ENCODE measurements at places on chromosomes 3 and 15.
A peak's percentile ranks its signal among the peaks of the same experiment; 100 is the strongest.

- no peak for DNase-seq
These were observed 7.1 kb downstream of the NPTN start for GRCh38 chr15:73626072-73626471.

DNA sequence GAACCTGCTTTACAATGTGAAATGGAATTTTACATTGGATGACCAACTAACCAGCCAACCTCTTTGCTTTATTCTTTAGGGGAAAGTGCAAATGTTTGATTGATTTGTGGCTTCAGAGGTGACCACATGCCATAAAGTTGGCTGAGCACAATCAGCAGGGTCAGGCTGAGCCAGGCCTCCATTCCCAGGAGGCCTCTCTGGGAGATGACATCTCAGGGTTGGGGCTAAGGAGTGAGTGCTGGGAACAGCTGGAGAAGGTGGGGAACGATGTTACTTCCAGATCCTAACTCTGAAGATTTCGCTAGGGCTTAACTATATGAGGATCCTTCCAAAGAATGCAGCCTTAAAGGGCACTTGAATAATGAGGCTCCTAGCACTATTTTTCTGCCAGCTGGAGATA, 131.7 kb downstream of the ATP10A start:
- peak; percentile 8 for DNase-seq

GRCh38 chr15:65408324-65409035, 14.3 kb downstream of the IGDCC4 start:
- no peak for DNase-seq

DNA sequence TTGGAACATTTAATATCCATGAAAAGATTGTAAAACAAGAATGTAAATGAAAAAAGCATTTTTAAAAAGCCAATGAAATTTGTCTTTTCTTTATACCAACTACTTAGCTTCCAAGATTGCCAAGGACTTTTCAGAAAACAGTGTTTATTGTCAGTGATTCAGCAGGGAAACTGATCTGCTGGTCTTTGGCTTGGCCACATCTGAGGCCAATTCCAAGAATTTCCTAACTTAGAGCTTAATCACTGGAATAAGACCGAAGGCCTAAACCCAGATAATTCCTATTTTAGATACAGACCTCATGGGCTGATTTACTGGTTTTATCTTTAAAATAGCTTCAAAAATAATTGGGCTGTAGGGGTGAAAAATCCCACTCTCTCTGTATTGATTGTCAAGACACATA, 260.5 kb upstream of the RORA start:
- no peak for DNase-seq

DNA sequence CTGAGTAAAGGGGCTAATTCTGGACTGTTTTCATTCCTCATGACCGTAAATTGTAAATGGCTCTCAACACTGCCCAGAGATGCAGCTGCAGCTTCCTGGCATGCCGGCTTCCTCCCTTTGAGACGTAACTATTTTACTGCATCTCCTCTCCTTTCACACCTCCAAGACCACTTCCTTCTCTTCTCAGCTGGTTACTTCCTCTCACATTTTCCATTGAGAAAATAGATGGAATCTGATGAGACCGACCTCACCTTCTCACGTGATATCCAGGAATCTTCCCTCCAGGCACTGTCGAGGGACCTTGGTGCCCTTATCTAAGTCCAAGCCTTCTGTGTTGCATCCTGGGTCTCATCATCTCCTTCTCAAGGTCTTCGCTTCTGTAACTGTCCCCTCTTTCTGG, 12.7 kb downstream of the LYSMD4 start:
- DNase-seq = no peak

GRCh38 chr3:60053526-60054265, 1003.9 kb upstream of the CFAP20DC start:
- DNase-seq = peak; percentile 45

DNA sequence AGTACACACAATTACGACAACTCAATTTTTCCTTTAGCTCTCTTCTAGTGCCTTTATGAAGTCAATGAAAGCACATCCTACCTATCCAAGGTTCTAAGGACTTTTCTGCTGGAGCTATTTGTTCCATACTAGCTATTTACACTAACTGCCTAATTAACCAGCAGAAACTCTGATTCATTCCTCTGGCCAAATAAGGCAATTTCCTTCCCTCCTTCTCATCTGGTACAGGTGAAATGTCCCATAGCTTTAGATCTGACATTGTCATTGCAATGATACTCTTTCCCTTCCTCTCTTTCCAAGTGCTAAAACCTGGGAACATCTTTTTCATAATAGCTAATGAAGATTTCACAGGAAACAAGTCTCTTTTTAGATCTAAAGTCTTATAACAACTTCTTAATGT, 521.7 kb downstream of the SOX2 start:
- no peak for DNase-seq

DNA sequence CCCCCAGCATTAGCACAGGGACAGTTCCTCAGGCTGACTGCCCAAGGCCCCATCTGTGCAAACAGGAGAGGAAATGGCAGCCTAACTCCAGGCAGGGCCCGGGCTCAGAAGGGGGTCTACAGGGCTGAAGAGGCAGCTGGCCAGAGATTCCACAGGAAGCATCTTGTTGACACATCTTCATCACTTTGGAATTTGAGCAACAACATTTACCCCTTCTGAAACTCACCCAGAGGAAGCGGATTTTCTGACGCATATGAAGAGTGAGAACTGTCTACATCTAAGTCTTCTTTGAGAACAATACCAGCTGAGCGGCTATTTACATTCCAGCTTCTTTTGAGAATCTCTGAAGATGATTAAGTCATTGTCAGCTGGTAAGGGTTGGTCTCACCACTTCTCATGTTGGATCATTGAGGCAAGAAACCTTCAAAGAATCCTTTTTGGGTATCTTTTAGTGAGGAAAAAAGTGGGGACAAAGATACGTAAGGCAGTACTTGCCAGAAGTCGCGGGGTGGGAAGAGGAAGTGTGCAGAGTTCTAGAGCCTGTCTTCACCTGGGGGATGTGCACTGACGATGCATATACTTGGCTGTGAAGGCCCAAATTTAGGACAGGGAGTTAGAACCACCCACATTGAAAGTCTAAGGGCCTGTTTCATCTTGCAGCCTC, 25.4 kb upstream of the SRP14 start:
- DNase-seq = peak; percentile 89

DNA sequence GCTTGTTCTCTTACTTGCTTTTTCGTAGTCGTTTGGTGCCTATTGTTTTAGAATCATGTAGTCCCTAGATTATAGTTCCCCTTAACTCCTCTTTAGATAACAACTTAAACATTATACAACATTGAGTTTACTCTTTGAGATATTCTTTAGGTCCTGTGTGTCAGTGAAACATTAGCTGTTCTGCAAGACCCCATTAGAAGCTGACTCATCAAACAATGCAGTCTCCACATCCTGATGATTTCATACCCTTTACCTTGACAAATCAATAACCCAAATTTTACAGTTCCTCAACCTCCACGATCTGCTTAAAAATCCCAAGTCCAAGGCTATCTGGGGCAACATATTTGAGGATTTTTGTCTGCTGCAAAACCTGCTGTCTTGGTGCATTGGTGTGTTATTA, 582.9 kb downstream of the NSUN3 start:
- DNase-seq = no peak

DNA sequence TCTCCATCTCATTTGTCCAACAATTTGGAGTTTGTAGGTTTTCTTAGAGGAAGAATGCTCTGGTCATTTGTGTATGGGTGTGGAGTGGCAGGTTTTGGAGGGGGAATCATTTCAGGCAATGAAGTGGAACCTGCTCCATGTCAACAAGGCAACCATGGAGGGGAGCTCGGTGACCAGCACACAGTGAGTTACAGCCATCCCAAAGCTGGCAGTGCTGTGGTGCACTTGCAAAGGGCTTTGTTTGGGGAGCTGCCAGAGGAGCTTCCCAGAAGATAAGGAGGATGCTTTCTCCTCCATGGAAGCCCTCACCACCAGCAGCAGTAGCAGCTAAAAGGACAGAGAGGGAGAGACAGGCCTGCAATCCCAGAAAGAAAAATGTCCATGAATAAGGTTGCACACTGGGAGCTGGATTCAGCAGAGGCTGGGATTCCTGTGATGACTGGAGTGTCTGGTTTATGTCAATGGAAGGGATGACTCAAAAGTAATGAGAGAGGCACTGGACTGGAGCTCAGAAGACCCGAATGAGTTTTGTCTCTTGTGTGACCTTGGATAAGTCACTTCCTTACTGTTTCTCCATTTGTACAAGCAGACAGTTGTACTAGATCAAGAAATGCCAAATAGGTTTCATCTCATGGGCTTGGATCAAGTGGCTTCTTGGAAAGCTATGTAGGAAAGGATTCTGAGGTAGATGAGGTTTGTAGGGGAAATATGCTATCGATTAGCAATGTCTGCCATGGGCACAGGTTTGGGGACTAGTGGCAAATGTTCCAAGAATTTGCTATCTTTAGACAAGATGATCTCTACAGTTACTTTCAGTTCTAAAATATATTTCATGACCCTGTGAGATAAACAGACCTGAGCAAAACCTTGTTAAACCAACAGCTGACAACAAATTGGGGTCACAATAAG, 27.2 kb upstream of the UBE2Q2 start:
- no peak for DNase-seq

DNA sequence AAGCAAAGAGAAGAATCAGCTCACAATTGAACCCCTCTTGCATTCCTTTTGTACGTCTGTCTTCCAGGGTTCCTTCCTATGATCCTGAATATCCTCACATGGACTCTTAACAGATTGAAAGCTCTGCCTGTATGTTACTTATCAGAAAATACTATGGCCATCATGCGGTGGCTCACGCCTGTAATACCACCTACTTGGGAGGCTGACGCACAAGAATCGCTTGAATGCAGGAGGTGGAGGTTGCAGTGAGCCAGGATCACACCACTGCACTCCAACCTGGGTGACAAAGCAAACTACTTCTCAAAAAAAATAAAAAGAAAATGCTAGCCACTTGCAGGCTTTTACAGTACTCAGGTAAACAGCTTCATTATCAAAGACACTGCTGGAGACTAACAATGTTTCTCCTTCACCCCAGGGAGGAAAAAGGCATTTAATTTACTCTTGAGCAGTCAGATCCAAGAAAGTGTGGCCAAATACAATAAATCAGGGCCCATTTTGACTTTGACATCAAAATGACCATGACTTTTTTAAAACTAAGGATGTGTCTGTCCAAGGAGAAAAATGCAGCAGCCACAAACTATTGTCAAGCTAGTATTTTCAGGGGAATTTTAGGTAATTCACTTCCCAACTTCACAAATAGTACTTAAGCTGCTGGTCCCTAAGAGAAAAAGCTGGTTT, 27.3 kb downstream of the NPTN start:
- DNase-seq = no peak

DNA sequence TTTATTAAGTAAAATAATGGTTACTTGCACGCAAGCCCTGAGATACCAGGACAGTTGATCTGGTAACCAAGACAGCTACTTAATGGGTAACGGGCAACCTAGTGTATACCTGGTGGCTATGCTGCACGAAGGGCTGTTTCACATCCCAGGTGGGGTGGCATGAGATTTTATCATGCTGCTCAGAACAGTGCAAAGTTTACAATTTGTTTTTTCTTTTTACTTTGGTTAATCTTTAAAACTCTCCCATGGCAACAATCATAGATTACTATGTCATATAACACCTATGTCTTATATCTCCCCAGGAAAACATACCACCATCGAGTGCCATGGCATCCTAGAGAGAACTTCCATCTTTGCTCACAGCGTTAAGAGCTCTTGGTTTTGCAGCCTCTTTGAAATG, 32.2 kb upstream of the SLC28A1 start:
- DNase-seq = no peak

DNA sequence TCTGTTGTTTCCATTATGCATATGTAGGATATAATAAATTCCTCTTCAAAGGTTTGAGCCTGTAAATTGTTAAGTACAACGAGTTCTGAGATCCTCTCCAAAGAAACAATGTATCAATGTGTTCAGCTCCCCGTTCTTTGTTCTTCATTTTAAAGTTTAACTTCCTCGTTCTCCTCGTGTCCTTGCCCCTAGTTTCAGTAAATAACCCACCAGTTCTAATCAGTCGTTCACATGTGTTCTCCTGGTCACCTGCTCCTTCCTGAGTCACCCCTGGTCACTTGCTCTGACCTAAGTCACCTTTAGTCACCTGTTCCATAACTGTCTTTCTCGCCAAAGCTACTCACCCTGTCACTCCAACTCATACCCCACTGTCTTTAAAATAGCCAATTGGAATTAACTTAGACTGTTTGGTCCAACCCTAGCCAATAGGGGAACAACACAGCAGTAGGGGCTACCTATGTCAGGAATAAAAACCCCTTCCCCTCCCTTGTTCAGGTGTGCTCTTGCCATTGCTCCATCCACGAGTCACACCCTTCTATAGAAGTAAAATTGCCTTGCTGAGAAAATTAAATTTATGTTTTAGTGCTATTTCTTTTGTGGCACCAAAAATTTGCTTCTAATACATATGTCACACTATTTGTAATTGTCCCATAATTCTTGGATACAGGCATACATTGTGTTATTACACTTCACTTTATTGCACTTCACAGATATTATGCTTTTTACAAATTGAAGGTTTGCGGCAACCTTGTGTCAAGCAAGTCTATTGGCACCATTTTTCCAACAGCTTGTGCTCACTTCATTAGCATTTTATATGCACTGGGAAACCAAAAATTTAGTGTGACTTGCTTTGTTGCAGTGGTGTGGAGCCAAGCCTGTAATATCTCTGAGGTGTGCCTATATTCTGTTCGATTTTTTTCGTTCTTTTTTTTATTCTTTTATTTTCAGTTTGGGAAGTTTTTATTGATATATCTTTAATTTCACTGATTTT, 15.3 kb upstream of the MCF2L2 start:
- DNase-seq = no peak

- DNase-seq = no peak
These were observed 245.2 kb upstream of the LYSMD4 start for GRCh38 chr15:99978426-99978825.

DNA sequence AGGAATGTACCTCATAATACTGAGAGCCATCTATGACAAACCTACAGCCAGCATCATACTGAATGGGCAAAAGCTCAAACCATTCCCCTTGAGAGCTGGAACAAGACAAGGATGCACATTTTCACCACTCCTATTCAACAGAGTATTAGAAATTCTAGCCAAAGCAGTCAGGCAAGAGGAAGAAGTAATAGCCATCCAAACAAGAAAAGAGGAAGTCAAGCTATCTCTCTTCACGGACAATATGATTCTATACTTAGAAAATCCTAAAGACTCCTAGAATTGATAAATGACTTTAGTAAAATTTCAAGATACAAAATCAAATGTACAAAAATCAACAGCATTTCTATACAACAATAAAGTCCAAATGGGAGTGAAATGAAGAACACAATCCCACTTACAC, 30.2 kb downstream of the OCA2 start:
- DNase-seq = no peak

GRCh38 chr15:60002528-60003218, 1.4 kb upstream of the FOXB1 start:
- no peak for DNase-seq

GRCh38 chr3:163058031-163058854, 1561.6 kb downstream of the OTOL1 start:
- no peak for DNase-seq

DNA sequence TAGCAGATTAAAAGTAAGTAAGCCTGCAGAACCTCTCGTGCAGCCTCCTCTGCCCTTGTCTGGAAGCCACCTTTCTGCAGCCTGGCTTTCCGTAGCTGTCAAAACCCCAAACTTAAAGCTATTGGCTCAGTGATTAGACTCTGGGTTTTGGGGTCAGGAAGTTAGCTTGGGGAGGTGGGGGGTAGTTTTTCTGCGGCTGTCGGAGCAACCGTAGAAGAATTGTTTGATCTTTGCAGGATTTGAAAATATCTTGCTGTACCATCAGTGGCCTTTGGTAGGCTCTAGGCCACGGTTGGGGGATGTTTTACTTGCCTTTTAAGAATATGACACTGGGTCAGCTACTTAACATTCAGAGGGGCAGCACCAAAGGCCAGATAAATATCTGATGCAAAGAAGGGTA, 88.4 kb upstream of the RASGRP1 start:
- no peak for DNase-seq

GRCh38 chr3:18444595-18445400, 19.7 kb upstream of the SATB1 start:
- DNase-seq = peak; percentile 52

Data from AG10803 (cell line).